ENCODE measurements at places on chromosomes 16 and 17. TPM values are rescaled to one million over a fixed set of nuclear protein-coding genes. Genes with fewer than 3 reads are reported as not detected.

Gene WNT9B
- total RNA-seq = not detected

Gene ALKBH5
- total RNA-seq = 96.2 TPM

Gene ATP6V0A1
- 25.7 TPM for total RNA-seq

Gene EPOP
- 11.6 TPM for total RNA-seq

Gene SEC14L5
- 0.12 TPM for total RNA-seq

Gene GSG1L
- not detected for total RNA-seq

Gene CCL11
- total RNA-seq = not detected

DNA sequence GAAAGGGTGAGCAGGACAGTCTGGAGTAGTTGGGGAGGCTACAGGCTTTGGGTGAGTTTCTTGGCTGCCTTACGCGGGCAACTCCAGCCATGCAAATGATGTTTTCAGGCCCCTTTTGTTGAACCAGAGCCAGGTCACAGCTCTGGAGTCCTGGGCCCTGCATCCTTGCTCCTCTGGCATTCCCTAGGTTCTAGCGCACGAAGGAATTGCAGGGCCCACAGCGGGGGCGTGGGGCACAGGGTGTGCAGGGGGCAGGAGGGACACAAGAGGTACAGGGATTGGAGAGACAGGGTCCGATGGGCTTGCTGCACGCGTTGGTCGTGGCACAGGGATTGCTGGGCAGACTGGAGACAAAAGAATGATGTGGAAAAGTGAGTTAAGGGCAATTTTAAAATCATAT is 3.6 kb downstream of the KRT31 start:
- no peak for DNase-seq

GRCh38 chr17:82876602-82877379 is 37.0 kb upstream of the ZNF750 start:
- peak; percentile 22 for DNase-seq

DNA sequence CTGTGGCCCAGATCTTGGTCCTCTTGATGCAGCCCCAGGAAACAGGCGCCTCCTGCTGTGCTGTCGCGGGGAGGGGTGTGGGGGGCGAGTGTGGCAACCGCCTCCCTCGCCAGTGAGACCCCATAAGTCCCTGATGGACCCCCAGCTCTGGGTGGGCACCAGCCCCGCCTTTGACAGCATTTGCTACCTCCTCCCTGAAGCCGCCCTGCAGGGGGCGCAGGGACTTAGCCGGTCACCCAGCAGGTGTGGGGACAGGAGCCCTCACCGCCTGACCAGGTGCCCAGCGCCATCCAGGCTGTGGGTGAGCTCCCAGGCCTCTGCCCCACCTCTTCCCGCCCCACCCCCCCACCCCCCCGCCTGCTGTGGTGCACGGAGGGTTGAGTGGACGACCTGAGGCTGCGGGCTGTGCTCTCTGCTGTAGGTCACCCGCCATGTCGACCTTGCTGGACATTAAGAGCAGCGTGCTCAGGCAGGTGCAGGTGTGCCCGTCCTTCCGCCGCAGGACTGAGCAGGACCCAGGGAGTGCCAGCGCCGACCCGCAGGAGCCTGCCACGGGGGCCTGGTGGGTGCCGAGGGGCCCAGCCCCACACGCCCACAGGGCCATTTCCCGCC is 4.8 kb downstream of the BAIAP3 start:
- peak; percentile 25 for DNase-seq

DNA sequence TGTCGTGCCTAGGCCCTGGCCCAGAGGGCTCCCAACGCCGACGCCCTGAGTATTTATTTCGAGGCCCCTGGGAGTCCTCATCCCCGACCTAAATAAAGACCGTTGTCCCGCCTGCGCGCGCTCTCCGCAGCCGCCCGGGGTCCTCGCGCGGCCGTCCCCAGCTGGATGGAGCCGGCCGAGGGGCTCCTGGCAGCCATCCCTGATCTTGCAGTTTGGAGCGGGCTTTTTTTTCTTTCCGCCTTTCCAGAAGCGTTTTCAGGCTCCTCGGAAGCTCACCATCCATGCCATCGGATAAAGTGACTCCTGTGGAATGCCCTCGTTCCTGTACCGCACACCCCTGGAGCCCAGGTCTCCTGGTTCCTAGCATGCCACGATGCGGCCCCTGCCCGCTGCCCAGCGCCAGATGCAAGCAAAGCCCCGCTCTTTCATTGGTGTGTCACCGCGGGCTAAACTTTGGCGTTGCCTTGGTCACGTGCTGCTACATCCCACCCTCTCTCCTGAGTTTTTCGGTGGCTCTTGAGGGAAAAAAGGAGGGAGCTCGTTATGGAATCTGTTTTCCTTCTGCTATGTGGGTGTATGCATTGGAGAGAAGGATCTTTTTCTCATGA is 716 bp downstream of the TMEM94 start:
- DNase-seq = no peak

- no peak for DNase-seq
These were observed 127.9 kb upstream of the MON1B start for GRCh38 chr16:77062878-77063675.

DNA sequence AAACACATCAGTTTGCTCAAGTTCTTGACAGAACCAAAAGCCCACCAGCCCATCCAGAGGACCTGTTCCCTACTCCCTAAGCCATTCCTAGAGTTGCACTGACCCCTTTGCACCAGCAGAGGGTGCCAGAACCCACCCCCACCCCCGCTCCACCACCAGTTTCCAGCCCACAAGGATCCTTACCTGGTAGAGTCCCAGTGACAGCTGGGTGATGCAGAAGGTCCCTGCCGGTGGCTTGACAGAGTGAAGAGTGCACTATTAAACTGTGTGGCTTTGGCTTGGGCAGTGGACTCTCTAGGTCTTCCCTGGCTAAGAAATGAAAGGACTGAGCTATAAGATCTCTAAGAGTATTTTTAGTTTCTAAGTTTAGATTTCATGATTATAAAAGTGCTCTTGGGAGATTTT is 73.3 kb upstream of the MTMR4 start:
- peak; percentile 58 for DNase-seq

DNA sequence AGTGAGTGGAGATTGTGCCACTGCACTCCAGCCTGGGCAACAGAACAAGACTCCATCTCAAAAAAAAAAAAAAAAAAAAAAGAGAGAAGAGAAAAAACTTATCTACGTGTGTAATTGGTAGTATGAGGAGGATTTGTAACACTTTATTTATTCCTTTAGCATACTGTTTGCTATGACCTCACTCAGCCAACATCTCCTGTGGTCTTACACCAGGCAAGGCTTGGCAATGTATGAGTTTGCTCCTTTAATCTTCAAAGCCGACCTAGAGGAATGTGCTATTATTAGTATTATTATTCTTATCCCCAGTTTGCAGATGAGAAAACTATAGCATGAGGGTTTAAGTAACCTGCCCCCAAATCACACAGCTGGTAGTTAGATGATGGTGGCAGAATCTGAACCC is 35.8 kb upstream of the HAPSTR1 start:
- DNase-seq = no peak

GRCh38 chr17:59145571-59146096 is 9.4 kb downstream of the SKA2 start:
- DNase-seq = no peak

- no peak for DNase-seq
These were observed 24.1 kb upstream of the KCNJ16 start for GRCh38 chr17:70050931-70051330.

- DNase-seq = no peak
These were observed 107.6 kb upstream of the HLF start for GRCh38 chr17:55157165-55157564.

DNA sequence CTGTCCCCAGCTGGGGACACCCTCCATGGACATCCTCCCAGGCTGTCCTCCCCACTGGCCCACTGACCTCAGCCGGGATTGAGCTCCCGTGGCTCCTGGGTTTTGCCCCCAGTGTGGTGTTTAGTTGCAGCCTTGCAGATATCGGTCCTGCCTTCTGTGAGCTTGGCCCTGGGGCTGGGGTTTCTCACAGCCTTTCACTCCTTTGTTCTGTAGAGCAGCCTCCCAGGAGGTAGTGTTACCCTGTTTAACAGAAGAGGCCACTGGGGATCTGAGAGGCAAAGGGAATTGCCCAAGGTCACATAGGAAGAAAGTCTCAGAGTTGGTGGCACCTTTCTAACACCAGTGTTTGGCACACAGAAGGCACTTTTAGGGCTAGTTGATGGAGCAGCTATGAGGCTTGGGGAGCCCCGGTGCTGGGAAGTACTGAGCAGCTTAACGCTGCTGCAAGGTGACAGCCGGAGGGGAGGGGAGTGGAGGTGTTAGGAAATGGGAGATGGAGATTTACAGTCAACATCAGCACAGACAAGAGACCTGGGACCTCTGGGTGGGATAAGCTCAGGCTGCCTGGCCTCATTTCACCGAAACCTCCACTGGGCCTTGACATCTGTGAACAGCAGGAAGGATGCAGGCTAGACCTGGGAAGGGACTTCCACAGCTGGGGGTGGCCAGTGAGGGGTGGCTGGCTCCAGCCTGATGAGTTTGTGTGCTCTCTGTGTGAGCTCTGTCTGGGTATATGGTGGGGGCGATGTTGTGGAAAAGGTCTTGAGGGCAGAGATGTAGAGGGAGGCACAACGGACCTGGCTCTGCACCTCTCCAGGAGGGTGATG is 26.1 kb downstream of the CACNA1G start:
- no peak for DNase-seq

DNA sequence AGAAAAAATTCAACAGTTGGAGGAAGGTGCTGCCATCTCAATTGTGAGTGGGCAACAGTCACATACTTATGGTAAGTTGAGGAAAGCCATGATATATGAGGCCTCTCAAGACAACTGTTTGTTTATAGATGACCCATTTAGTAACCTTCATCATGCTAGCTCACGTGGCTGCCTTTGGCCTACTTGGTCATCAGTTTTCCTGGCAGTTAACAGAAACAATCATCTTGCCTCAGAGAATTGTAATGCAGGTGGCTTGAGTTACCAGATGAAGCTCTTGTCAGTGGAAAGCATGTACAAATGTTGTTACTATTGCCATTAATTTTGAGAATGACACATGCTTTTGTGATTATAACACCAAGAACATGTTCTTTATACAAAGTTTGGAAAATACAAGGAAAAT is 14.7 kb downstream of the TPPP3 start:
- DNase-seq = no peak

GRCh38 chr17:40244255-40244654 is 25.2 kb downstream of the WIPF2 start:
- no peak for DNase-seq

DNA sequence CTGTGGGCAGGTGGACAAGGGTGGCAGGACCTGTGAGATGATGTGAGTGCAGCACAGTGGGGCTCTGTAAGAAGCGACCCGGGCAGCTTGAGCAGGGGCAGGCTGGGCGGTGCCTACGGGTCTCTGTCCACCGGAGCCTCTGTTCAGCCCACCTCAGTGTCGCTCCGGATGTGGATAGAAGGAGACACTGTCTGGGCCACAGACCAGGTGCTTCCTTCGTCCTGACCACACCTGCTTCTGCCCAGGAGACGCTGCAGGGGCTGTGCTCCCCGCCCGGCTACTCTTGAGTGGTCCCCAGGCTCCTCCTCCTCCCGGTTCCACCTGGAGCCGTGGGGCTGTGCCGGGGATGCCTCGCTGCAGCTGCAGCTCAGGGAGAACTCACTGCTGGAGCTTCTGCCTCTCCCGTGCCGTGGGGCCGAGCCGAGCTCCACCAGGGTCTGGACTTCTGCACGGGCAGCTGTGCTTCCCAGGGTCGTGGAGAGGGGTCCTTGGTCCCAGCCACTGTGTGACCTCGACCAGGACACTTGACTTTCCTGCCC is 21.5 kb downstream of the METRNL start:
- no peak for DNase-seq

DNA sequence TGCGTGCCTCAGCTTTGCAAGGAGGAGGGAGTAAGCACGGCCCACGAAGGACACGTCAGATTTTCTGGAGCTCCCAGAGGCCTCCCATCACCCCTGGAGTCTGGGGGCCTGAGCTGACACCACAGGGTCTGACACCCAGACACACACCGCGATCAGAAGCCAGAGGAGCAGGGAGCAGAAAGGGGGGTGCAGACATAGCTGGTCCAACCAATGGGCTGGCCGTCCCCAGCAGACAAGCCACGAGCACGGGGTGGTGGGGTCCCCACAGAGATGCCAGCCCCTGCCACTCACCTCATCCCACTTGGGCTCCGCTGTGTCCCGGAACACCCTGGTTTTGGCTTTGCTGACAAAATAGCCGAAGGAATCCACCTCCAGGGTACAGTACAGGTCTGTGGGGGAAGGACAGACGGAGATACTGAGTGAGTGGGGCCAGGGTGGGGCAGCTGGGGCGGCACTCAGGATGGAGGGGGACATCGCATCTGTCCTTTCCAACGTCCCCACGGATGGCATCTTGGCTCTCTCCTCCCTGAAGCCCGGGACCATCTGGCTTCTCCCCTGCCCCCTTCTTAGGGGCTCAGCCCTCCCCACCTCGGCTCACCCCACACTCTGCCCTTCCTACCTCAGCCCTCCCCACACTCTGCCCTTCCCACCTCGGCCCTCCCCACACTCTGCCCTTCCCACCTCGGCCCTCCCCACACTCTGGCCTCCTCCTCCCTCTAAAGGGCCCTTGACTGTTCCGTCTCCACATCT is 53.5 kb downstream of the TIMM22 start:
- no peak for DNase-seq

- DNase-seq = no peak
These were observed 28.9 kb upstream of the FOXK2 start for GRCh38 chr17:82490512-82491195.

DNA sequence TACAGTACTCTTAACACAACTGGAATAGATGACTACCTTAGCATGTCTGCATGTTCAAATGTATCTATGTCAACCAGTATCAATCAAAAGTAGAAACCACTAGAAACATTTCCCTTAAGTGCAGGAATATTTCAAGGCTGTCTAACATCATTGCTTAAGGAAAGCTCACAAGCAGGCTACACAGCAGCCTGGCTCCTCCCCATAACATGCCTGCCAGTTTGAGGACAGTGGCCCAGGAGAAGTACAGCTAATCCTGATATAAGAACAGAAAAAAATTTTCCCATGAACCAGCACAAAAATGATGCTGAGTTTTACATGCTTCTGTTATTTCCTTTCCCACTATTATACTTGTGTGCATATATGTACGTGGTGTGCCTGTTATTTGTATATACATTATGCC is 175.1 kb downstream of the MYO1D start:
- no peak for DNase-seq

GRCh38 chr17:10875430-10875851 is 37.6 kb upstream of the PIRT start:
- DNase-seq = peak; percentile 14

- no peak for DNase-seq
These were observed 38.3 kb upstream of the CRHR1 start for GRCh38 chr17:45745601-45746494.

GRCh38 chr16:4826980-4827379 is 20.1 kb downstream of the GLYR1 start:
- DNase-seq = no peak
